ENCODE measurements at places on chromosomes 1 and 21.

DNA sequence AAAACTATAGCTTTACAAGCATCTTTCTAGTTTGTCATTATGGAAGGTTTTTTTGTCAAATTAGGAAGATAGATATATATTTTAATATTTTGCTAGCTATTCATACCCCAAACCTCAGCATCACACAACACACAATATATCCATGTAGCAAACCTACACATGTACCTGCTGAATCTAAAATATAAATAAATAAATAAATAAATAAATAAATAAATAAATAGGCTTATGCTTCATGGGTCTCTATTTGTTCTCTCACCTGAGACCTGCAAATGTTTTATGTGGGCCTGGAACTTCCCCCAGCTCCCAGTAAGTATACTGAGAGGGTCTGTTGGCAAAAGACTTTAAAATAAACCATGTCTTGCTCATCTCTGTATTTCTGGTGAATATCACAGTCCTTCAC is 147.4 kb upstream of the BEND5 start:
- no peak for DNase-seq

DNA sequence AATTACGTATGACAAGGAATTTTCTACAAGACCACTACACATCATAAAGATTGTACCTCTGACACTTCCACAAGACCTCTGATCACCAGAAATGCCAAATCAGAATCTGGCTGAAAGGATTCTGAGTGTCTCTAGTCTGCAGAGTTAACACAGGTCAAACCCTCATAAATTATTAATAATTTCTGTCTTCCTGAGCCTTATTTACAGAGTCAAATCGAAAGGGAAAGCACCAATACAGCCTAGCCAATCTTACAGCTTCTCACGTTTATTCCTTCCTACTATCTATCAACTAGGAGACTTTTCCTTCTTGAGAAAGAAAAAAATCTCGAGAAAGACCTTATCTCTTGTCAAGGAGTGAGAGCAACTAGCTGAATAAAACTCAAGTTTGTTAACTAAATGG is 2151.6 kb downstream of the MRPL39 start:
- no peak for DNase-seq

GRCh38 chr1:14565090-14565489 is 33.4 kb upstream of the KAZN start:
- DNase-seq: no peak

DNA sequence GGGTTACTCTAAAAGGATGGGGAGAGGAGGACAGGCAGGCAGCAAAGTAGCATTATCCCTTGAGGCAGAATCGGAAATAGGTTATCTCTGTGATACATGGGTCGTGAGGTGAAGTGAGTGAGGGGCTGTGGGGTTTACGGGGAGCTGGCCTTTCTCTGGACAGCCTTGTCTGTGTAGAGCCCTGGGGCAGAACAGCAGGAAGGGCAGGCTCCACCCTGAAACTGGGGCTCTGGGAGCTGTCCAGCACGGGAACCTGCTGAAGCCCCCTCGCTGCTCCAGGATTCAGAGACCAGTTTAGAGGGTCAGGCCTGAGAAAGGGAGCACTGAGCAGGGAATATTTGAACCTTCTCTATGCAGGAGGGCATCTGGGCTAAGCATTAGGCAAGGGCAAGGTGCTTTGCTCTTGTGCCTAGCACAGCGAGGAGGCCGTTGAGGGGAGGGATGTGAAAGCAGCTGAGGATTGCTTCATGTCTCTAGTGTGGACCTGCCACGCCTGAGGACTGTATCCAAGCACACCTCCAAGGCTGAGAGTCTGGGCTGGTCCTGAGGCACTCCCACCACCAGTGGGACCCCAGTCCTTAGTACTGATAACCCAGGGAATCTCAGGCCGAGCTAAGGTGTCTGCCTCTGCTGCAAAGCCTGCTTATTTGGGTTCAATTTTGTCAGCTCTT is 55.8 kb downstream of the NAV1 start:
- DNase-seq: no peak

DNA sequence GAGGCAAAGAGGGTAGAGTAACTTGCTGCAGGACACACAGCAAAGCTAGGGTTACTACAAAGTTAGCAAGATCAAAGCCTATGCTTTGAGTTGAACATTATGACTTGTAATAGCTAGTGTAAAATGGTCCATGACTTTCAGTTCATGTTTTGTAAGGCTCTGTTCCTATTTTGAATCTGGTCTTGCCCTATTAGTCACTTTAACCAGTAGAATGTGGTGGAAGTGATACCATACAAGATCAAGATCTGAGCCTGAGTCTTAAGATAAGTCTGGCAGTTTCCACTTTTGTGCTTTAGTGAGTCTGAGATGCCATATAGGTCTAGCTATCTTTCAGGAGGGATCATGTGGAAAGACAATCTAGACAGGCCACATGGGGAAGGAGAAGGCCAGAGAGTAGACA is 282.1 kb upstream of the BRINP3 start:
- no peak for DNase-seq

DNA sequence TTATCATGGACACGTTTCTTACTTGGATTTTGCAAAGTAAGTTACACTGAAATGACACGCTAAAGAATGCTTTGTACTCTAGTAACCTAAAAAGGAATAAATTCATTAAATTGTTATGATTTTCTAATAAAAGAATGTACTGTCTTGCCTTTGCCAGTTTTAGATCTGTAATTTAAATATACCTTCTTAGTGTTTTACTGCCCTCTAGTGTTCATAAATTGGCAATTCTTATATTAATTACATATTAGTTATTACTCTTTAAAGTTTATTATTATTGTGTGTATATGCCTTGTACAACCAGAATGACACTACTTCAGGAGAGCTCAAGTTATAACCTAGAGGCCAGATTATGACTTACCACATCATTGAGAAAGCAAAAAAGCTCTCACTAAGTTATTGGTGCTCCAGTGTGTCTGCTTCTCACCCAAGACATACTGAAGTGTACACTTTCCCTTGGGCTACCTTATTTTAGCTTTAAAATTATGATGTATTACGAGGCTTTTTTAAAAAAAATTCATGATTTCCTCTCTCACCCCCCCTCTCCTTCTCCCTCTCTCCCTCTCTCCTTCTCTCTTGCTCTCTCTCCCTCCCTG is 169.9 kb downstream of the HS2ST1 start:
- peak; percentile 69 for DNase-seq

- DNase-seq: no peak
These were observed 5.5 kb downstream of the C2CD2 start for GRCh38 chr21:41948078-41948895.

GRCh38 chr1:217562229-217562878 is 68.5 kb downstream of the GPATCH2 start:
- DNase-seq: no peak

DNA sequence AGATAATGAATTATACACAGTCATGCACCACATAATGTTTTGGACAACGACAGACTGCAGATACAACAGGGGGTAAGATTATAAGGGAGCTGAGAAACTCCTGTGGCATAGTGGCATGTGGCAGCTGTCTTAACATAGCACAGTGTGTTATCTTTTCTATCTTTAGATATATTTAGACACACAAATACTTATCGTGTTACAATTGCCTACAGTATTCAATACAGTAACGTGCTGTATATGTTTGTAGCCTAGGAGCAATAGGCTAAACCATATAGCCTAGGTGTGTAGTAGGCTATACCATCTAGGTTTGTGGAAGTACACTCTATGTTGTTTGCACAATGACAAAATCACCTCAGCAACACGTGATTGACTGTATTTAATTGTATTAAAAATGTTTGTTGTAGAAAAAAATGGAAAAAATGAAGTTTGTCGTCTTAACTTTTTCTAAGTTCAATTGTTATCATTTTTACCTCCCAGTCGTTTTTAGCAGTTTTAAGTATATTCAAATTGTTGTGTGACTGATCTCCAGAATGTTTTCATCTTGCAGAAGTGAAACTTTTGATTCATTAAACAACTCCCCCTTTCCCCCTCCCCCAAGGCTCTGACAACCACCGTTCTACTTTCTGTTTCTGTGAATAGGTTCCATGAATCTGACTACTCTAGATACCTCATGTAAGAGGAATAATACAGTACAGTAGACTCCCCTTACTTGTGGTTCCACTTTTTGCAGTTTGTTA is 351.0 kb upstream of the B3GALT2 start:
- no peak for DNase-seq

- no peak for DNase-seq
These were observed 176.0 kb downstream of the C1orf21 start for GRCh38 chr1:184562806-184563205.

- no peak for DNase-seq
These were observed 262.6 kb downstream of the ATG4C start for GRCh38 chr1:63046539-63046938.

DNA sequence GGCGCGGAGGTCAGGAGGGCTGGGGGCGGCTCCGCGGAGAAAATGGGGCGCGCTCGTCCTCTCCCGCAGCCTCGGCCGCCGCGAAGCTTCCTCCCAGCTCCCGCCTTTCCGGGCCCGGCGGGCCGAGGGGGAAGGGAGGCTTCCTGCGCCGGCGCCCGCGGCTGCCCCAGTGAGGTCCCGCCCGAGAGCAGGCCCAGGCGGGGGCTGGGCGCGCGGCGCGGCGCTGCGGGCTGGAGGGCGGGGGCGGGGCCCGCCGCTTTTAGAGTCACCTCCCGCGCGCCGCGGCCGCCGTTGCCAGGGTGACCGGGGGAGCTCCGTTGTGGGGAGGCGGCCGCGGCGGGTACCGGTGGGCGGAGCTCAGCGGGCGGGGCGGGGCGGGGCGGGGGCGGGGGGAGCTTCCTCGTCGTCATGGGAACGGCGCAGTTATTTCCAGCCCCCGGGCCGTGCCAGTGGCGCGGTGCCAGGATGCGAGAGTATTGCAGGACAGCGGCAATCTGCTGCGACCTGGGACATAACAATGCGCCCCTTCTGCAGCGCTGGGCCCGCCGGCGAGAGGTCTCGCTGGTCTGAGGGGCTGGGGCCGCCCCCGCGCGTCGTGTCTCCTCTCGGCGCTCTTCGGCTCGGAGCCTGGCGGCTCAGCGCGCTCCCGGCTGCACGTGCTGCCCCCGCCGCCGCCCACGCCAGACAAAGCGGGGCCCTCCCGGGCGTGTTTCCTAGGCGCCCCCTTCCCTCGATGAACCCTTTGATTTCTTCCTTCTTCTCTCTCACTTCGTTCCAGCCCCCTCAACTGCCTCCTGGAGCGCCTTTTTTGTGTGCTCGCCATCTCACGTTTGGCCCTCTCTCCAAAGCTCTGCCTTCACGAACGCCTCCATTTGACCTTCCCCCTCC is 16.9 kb downstream of the IER5 start:
- DNase-seq: peak; percentile 53

GRCh38 chr1:208709981-208710380 is 465.8 kb upstream of the PLXNA2 start:
- DNase-seq: no peak

- DNase-seq: no peak
These were observed 35.4 kb upstream of the COL24A1 start for GRCh38 chr1:86191958-86192357.

DNA sequence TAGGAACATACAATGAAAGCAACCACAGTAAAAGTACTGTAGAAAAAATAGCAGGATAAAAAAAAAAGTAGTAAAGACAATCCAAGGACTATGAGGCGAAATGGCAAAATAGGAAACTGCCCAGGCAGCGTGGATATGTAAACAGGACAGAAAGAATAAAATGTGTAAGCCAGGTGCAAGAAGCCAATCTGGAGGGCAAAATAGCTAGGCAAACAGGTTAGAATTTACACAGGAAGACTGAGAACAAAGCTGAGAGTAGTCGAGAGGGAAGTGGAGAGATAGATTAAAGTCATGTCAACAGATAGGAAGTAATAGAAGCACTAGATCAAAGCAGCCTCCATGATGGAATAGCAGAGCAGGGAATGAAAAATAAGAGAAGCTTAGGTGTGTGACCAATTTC is 124.2 kb upstream of the B3GALT2 start:
- DNase-seq: peak; percentile 94

- DNase-seq: no peak
These were observed 59.5 kb upstream of the ADARB1 start for GRCh38 chr21:45014747-45015468.

- no peak for DNase-seq
These were observed 976 bp downstream of the SSBP3 start for GRCh38 chr1:54404939-54405897.

DNA sequence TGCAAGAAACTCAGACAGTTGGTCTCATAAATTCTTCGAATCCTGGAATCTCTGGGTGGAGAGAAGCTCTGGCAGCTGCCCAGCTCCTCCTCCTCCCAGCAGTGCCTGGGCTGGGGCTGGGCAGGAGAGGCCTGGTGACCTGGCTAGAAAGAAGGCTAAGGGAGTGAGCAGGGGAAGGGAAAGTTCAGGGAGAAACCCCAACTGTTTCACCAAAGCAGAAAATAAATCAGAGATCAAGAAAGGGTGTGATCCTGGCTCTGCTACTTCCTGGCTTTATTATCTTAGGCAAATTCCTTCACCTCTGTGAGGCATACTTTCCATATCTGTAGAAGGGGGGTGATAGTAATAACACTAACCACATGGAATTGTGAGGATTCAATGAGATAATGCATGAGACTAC is 8.8 kb upstream of the COL16A1 start:
- DNase-seq: no peak

DNA sequence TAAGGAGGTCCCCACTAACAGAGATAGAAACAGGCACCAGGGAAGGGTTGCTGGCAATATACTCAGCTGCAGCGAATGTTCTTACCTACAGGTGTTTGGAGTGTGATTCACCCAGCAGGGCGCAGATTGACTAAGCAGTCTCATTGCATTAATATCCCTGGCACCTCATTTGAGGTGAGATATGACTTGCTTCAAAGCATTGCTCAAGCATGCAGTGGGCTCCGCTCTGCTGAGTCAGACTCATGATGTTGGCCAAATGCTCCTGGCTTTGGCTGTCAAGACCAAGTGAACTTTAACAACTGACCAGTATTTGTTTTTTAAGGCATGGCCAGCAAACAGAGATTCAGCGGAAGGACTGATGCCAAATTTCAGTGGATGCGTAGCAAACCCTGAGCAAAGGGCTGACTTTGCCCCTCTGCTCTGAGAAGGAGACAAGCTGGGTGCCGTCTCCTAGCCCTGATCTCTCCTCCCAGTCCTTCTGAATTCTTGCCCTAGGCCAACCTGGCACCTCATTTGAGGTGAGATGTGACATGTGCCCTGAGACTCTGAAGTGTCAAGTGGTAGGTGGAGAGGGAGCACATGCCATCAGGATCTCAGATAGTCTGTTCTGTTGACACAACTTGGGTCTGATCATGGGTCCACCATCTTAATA is 187.1 kb upstream of the COA6 start:
- DNase-seq: no peak

GRCh38 chr1:175901076-175901836 is 157.9 kb upstream of the TNR start:
- DNase-seq: no peak

DNA sequence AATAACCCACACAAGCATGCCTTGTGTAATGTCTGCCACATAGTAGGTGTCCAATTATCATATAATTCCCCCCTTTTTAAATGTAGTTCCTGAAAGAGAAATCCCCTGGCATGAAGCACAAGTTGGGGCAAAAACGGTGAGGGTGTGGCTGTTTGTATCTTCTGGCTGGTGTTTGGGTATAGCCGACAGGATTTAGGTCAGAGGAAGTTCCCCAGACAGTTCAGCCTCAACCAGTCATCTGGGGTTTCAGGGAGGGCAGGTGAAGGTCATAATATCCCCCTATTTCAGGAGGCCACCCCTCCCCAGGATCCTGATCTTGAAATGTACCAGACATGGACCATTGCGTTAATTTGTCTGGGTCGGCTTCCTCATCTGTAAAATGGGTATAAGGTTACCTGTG is 29.1 kb upstream of the JUN start:
- no peak for DNase-seq

- no peak for DNase-seq
These were observed 8.2 kb upstream of the TARBP1 start for GRCh38 chr1:234486858-234487840.
